ENCODE measurements at places on chromosomes 7 and 10.

- no peak for DNase-seq
Observed at GRCh38 chr7:371119-371778, 81.3 kb downstream of the FOXL3 start.

DNA sequence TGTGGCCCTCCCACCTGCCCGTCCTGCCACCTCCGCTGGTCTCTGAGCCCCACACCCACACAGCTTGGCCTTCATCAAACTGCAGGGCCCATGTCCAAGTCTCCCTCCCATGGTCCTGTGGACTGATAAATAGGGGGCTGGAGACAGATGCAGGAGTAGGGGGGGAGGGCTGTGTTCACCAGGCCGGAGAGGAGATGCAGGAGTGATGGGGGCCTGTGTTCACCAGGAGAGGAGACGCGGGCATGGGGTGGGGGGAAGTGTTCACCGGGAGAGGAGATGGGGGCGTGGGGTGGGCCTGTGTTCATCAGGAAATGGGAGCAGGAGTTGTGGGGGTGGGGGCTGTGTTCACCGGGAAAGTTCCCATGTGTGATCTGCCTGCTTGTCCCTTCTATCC, 37.0 kb downstream of the JAKMIP3 start:
- no peak for DNase-seq

DNA sequence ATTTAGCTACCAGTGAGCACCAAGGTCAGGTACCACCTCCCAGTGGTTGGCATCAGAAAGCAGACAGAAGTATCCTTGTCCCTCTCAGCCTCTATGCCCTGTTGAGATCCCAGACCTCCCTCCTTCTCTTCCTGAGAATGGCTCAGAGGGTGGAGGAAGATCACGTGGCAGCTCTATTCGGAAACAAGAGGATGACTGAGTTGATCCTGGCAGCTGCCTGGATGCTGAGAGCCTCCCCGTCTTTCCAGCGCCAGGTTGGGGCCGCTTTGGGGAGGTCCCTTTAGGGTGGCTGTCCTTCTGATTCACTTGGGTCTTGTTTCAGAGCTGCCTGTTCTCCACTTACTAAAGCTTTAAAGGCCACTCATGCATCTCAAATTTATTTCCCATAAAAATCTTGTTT, 36.9 kb upstream of the NPFFR1 start:
- DNase-seq, result no peak

DNA sequence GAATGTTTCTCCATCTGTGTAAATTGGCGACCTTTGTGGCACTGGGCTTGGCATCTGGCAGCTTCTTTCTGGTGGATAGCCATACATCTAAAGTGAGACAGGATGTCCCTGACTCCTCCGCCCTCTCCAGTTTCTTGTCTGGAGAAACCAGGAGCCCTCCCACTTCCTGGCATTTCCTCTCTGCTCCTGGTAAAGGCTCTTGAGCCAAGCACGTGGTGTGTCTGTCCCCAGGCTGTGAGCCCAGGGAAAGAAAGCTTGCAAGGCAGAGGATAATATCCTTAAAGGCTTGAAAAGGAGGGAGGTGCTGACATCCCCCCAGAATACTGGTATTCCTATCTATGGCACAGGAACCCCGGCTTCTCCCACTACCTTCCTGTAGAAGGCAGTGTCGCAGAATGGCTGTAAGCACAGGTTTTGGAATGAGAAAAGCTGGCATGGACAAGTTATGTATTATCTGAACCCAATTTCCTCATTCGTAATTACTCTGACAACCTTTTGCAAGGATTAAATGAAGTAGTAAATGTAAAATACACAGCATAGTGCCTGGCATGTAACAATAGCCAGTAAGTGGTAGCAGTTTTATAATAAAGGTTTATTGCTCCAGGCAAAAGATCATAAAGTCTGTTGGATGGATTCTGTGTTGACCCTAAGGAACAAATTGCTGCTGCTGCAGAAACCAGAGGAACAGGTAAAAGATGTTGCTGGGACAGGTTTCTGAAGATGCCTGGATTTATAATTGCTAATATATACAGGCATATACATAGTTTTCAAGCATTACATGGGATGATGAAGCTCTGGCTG, 11.8 kb upstream of the ACSL5 start:
- DNase-seq, result no peak

DNA sequence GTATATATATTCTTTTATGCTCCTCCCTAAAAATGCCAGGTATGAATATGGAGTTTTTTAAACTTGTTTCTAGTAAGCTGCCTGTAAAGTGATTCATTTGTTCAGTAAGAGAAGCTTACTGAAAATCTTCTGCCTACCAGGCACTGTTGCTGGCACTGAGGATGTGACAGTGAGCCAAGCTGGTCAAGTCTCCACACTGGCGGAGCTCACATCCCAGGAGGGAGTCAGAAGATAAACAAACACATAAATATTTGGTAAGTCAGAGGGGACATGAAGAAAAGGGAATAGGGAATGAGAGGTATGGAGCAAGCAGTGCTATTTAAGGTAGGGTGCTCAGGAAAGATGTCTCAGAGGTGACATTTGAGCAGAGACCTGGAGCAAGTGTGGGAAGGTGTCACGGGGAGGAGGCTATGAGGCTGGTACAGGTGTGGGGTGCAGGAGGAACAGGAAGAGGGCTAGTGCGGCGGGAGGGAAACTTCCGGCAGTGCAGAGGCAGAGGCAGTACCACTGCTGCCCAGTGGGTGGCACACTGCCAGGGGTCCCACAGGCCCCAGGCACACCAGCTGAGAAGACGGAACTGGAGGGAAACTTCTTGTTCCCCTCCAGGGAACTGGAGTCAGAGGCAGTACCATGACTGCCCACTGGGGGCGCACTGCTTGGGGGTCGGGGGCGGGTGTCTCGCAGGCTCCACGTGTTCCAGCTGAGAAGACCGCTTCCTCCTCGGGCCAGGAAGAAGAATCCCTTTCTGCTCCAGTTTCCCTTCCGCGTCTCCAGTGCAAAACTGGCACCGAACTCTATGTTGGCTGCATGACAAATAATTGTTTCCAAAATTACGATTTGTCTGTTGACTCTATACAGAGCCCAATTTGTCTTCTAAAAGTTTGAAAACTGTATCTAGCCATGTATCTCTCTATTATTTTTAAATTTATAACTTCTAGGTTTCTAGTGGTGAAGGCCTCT, 161.0 kb downstream of the TEX36 start:
- peak; percentile 46 for DNase-seq

- DNase-seq, result no peak
Observed at GRCh38 chr10:5297996-5298395, 66.8 kb upstream of the UCN3 start.

- no peak for DNase-seq
Observed at GRCh38 chr10:4316161-4316810, 509.7 kb upstream of the AKR1E2 start.

DNA sequence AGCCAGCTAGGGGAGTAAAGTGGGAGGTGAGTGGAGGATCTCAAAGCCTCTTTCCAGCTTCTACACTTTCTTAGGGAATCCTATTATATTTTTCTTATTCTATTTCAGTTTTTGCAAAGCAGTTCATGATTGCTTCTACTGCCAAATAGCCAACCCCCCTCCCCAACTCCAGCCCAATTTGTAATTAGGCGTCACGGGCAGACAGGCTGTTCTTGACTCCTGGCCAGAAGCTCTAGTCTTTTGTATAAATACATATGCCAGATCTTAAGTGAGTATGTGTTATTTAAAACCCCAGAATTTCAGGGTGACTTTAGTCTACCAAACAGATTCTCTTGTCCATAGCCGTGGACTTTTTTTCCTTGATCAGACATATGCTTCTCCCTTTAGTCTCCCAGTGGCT, 255.2 kb downstream of the BUB3 start:
- no peak for DNase-seq

- DNase-seq, result no peak
Observed at GRCh38 chr7:47149971-47150370, 431.9 kb downstream of the TNS3 start.

- DNase-seq, result no peak
Observed at GRCh38 chr7:101258243-101258731, 13.4 kb upstream of the FIS1 start.

DNA sequence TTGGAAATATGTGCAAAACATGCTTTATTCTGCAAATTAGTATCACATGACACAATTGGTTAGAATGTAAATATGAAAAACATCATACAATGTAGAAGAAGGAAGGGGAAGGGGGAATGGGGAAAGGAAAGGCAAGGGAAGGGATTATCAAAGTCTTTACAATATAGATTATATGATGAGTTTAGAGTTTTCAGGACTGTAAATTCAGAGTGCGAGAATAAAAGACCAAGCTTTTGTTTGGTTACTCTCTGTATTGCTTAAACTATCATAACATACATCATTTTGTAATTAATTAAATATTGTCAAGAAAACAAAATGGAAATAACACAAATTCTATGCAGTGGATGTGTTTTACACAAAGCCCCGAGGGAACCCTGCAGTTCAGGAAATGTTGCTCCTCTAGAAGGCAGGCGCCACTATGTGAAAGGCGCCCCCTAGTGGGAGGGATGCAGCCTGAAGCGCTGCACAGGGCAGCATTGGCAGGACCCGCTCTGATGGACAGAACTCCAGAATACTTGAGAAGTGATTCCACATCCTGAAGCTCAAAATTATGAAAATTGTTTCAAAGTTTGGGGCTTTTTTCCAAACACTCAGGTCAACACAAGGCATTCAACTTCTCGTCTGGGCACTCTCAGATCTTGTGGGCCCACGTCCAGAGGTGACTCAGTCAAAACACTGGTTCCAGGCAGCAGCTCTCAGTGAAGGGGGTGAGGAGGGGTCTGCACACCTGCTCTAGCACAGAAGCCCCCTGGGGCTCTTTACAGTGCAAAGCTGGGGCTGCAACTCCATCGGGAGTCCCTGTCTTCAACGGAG, 31.6 kb upstream of the TMEM254 start:
- peak; percentile 90 for DNase-seq

GRCh38 chr7:138370956-138371355, 89.1 kb upstream of the TRIM24 start:
- no peak for DNase-seq

- DNase-seq, result no peak
Observed at GRCh38 chr7:23618241-23618640, 21.1 kb downstream of the CCDC126 start.

GRCh38 chr7:127380479-127380878, 12.0 kb downstream of the ZNF800 start:
- DNase-seq, result no peak

DNA sequence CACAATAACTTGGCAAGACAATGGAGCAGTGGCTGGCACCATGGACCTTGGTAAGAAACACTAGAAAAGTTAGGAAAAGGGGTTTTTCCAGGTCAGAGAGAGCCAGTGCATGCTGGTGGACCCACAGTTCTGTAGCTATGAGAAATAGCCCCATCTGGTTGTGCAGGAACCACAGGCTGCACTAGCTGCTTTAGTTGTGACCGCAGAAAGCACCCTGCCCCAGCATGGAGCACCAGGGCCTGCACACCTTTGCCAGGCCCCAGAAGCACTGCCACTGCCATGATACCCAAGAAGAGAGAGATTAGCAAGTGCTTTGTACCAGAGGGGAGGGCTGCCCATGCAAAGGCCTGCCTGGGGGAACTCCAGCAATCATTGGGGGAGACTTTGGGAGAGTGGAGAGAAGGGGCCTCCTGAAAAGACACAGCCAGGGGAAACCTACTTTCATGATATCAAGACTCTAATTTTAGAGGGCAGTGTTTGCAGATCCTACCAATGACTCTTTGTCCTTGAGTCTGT, 256.1 kb upstream of the C7orf33 start:
- no peak for DNase-seq

- no peak for DNase-seq
Observed at GRCh38 chr7:42914421-42915045, 2.7 kb upstream of the C7orf25 start.

- no peak for DNase-seq
Observed at GRCh38 chr10:114017271-114017670, 26.4 kb upstream of the ADRB1 start.

GRCh38 chr7:66150471-66150870, 35.8 kb downstream of the CRCP start:
- DNase-seq, result no peak

- DNase-seq, result no peak
Observed at GRCh38 chr10:71399946-71400345, 3.2 kb downstream of the CDH23 start.

DNA sequence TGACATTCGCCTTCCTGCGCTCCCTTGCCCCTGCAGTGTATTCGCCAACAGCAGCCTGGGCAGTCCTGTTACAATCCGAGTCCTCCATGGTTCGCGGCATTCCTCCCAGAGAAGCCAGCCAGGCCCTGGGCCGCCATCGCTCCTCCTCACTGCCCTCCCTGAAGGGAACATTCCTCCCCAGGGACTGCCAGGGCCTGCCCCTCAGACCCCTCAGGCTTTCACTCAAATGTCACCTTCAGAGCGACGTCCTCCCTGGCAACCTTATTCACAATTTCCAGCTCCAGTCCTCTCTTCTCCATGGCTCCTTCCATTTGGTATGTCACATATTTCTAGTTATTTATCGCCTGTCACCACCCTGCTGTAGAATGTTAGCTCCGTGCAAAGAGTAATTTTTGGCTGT, 17.4 kb downstream of the ADAMTS14 start:
- no peak for DNase-seq

- no peak for DNase-seq
Observed at GRCh38 chr7:149822353-149822943, 15.7 kb upstream of the ZNF862 start.

DNA sequence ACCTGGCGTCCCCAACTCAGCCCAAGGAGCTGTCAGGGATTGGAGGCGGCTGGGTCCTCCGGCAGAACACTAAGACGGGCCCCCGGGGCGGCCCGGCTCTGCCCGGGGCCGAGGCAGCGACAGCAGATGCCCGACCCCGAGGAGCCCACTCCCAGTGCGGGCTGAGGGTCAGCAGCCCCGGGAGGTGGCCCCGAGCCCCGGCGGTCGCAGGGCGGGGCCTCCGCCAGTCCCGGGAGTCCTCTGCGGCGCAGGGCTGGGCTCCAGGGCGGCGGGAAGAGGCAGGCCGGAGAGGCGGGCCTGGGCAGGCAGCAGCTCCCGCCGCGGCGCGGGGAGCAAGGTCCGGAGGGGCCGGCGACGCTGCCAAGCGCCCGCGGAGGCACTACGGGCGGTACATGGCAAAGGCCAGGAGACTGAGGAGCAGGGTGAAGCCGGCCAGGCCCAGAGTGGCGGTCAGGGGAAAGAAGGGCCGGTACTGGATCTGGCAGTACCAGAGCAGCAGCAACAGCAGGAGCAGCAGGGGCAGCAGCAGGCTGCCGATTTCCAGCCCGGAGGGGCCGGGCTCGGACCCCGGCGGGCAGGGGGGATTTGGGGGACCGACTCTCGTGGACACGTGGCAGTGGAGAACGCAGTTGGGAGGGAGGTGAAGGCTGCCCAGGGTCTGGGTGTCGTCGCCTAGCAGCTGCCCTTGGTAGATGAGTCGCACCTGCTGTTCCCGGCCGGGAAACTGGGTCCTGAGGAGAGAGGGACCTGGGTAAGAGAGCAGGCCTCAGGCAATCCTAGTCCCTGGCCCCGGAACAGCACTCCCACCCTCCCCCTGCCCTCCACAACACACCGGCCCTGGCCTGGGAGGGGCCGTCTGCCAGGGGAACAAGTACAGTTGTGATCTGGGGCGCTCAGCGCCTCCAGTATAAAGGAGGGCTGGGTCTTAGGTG, 827 bp upstream of the FASTK start:
- DNase-seq, result peak; percentile 58

DNA sequence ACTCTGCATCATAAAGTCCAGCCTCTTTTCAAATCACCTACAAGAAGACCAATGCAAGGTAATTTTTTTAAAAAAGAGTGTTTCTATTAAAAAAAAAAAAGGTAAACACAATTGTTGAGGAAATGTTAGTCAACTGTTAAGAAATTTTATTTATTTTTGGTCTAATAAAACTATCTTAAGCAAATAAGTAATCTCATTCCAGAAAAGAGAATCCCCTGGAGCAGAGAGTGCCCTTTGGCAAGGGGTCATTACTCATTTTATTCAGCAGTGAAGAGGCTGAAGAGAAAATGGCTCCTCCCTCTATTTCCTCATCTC, 63.4 kb upstream of the GSDME start:
- no peak for DNase-seq
